ENCODE measurements at places on chromosomes 4 and X. TPM values are rescaled to one million over a fixed set of nuclear protein-coding genes. Genes with fewer than 3 reads are reported as not detected.
A peak's percentile ranks its signal among the peaks of the same experiment; 100 is the strongest.

- no peak for DNase-seq
Measured at GRCh38 chrX:72539822-72540221, 32.8 kb downstream of the HDAC8 start.

- DNase-seq = no peak
Measured at GRCh38 chr4:158213466-158213865, 3.2 kb downstream of the TMEM144 start.

GRCh38 chrX:139112432-139112831, 400.9 kb upstream of the FGF13 start:
- DNase-seq = no peak

GRCh38 chr4:19301527-19301926, 950.2 kb upstream of the SLIT2 start:
- DNase-seq = no peak

DNA sequence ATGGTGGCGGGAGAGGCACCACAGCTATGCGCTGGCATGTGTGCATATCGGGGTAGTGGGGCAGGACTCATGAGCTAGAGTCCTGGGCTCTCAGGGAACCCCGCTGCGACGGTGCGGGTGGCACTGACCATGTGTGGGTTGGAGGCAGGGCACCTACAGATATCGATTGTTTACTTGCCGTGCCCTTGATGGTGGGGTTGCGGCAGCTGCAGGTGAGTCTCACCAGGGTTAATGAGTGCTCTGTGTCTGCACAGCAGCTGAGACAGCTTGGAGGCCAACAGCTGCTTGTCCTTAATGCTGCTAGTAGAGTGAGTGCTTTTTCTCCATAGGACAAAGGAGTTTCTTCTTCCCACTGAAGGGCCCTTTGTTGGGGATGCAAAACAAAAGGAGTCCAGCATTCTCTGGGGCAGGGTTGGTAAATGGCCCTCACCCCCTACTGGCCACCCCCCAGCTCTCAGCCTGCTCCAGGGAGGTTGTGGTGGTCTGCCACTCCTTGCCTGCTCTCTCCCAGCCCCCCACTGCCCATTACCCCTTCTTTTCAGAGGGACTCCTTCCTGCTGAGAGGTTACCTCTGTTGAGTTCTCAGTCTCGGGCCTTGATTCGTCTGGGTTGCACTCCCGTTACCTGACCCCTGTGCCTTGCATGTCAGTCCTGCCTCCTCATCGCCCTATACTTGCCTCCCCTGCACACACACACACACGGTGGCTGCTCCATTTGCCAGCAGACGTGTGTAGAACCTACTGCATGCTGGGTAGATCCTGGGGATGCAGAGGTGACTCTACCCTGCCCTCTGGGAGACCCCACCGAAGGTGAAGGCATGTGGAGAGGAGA, 52.8 kb downstream of the TBC1D14 start:
- no peak for DNase-seq

GRCh38 chr4:103887191-103887590, 167.4 kb upstream of the TACR3 start:
- DNase-seq = no peak

- no peak for DNase-seq
Measured at GRCh38 chrX:134137341-134137740, 99.6 kb upstream of the CCDC160 start.

DNA sequence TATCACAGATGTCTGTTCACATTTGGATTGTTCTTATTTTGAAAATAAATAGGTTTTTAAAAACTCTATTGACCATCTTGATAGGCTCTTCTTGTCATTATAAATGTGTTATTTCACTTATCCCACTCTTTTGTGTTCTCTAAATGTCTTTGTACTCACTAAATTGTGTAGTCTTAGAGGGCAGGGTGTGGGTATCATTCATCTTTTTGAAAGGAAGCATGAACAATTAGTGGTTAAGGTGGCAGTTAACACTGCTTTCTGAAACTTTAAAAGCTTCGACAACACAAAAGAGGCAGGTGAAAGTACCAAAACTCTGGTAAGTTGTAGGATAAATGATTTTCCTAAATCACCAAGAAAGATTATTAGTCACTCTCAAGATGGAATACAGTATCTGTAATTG, 83.2 kb downstream of the IL15 start:
- no peak for DNase-seq

DNA sequence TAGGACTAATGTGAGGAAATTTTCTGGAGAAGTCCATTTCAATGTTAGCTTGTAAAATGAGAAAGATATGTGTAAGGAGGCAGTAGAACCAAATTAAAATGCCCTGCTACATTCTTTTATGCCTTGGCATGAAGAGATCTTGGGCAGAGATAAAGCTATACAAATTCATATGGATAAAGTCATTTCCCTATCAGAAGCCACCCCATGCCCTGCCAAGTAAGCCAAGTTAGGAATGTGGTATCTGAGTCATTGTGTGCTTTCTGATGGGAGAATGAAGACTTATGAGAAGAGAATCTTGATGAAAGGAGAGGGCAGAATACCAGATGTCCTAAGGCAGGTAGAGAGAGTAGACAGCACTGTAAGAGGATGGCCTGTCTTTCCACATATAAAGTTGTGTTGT, 83.7 kb downstream of the TEX13A start:
- no peak for DNase-seq

DNA sequence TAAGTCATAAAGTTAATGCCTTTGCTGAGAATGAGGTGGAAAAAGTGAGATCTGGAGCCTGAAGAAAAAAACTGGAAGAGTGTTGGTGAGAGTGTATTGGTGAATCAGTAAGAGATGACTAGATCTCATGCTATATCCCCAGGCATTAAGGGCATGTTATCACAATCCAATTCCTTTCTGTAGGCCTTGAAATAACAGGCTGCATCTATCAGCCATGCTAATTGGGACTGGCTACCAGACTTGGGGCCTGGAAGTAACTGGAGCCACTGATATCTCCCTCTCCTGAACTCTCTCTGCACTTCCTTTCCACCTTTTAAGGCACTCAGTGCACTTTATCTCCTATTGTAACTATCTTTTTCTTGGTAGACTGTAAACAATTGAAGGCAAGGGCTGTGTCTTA, 88.8 kb upstream of the HPRT1 start:
- DNase-seq = no peak

DNA sequence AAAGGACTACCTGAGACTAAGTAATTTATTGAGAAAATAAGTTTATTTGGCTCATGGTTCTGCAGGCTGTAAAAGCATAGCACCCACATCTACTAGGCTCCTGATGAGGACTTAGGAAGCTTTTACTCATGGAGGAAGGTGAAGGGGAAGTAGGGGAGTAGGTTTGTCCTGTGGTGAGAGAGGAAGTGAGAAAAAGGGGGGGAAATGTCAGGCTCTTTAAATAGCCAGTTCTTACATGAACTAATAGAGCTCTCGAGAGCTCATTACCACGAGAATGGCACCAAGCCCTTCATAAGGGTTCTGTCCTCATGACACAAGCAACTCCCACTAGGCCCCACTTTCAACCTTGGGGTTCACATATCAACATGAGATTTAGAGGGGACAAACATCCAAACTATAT, 125.5 kb upstream of the NRK start:
- DNase-seq = no peak

GRCh38 chrX:69178592-69178991, 13.3 kb upstream of the PJA1 start:
- no peak for DNase-seq

DNA sequence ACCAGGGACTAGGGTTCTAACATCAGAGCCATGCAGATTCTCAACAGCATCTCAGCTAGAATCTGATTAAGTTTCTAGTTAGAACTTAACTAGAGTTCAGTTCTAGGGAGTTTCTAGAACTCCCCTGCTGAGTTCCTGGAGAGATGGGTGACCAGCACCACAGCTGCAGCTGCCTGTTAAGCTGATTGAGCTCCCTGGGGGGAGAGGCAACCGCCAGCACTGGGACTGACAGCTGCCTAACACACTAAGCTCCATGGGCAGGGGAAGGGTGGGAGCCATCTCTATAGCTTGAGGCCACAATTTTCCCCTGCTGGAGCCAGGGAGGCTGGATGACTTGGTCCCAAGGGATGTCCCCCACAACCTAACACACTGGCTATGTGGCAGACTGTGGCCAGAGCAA, 84.2 kb downstream of the CHIC1 start:
- DNase-seq = no peak

DNA sequence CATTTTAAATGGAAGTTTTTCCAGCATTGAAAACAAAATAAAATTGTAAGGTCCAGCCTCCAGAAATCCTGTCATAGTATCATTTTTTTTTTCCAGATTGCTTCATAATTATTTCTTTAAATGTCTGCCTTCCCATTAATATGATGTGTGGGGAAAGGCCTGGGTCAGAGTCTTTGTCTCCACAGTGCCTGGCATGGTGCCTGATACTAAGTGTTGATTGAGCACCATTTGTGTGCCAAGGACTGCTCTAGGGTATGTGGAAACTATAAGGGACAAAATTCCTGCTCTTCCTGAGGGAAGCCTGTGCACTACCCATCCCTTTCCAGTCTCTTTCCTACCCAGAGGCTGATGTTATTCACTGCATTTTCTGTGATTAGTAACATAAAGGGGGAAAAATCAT, 53.1 kb upstream of the BEND4 start:
- DNase-seq = no peak

DNA sequence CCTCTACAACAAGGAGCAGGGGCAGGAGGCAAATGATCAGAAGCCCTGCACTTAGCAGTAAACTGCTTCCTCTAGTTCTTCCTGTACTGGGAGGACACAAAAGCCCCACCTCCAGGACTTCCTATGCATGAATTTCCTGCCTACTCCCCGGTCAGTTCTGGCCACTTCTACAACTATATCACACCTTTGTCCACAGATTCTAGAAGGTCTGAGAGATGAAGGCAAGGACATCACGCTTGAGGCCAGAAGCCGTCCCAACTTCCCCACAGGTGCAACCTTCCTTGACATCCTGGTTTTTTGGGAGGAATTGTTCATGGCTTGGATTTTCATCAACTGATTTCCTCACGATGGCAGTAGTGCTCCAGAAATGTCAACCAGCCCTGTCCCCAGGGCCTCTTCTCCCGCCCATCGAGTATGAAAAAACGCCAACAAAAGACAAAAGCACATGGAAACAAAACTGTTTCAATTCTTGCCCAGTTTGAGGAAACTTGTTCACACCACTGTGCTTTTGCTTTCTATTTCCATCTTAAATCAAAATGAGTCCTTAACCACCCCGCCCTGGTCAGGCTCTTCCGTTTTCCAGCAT, 206.5 kb upstream of the STK26 start:
- DNase-seq = peak; percentile 84

DNA sequence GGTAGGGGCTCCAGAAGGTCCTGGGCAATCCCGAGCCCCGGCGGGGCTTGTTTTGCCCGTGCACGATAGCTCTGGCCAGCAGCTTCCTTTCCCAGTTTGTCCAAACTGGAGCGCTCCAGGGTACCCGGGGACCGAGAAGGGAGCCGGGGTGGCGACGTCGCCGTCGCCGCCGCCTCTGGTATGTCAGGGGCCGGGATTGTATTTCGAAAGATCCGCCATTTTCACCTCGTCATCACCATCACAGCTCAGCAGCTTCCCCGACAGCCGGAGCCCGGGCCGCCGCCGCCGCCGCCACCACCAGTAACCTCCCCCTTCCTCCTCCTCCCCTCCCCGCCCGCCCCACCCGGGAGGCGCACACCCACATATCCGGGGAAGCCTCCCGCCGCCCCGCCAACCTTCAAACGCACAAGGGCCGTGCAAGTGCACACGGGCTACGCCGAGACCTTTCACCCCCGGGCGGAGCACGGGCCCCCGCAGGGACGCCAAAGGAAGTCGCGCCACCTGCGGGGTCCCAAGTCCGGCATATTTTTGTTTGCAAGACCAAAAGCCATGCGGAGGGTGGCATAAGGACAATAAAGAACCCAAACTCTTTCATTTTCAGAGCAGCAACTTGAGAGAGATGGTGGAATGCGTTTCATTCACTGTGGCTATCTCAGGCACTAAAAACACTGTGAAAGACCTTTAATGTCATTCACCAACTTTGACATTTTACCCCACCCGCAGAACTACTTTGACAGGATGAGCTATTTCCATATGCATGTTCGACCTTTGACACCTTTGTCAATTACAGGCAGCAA, at the start of gene LIN54:
LIN54 (minus strand) TSS at position 302 of the 797 bp plus-strand sequence. CDS start 25,979 bp downstream, outside the sequence.
- DNase-seq = peak; percentile 51

- DNase-seq = no peak
Measured at GRCh38 chr4:113921089-113921794, 58.2 kb downstream of the ARSJ start.

DNA sequence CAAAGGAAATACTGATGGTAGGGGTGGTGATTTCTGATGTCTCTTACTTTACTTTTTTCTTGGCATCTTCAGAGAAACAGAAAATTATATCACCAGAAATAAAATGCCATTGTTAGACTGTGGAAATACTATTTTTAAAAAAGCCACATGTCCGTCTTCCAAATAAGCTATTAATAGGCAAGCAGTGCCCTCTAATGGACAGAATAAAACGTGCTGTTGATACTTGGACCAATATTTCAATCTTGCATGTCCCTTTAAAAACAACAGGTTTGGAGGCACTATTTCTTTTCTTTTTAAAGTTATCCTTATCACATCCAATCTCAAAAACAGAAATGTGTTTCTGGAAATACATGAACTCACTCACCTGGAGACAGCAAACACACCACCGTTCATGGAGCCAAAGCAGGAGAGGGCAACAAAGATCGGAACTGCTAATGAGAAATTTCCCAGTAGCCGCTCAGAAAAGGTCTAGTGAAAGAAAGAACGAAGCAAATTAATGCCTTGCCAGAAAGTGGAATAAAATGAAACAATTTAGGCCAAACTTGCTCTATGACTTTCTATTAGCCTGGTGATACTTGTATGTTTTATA, 59.2 kb downstream of the SLC7A11 start:
- DNase-seq = peak; percentile 42

DNA sequence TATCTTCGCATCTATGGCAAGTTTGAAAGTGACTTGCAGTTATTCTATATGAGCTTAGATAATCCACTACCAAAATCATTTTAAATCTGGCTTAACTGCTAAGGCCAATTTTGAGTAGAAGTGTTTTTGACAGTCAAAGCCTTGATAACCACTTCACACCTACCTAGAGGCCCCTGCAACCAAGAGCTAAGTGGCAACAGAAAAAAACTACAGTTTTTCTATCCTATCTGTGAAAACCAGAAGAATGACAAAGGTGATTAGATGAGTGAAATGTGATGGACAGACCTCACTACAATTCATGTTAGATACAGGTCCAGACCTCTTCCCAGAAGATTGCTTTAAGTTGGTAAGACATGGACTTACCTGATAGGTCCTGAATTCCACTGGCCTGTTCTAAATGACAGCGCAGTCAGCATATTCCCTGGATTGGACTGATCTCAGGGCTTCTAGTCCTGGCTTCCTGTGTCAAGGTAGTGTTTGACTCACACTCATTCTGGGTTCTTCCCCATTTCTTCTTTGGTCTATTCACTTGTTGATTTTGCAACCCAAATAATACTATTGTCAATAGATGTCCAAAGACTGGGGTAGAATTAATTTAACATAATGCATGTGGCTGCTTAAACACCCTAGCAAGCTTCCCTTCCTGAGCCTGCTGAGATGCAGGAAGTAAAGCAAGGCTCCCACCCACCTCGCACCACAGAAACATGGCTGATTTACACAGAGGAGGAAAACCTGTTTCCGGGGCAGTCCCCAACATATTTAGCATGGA, 65.1 kb downstream of the PPP3CA start:
- DNase-seq = no peak

GRCh38 chr4:88212253-88212561, 53.8 kb upstream of the ABCG2 start:
- DNase-seq = no peak

The ELOVL6 gene
- 10.1 TPM for polyA plus RNA-seq

The USP51 gene
- polyA plus RNA-seq = 6.6 TPM

The WAS gene
- polyA plus RNA-seq = 3.8 TPM

The EMCN gene
- 37.4 TPM for polyA plus RNA-seq

The SOWAHD gene
- 0.54 TPM for polyA plus RNA-seq

The CACNA1F gene
- polyA plus RNA-seq = 0.41 TPM

The ADH1B gene
- polyA plus RNA-seq = 945 TPM

The ANXA10 gene
- 0.10 TPM for polyA plus RNA-seq

The KLHL4 gene
- 5.4 TPM for polyA plus RNA-seq
